ENCODE measurements at places on chromosomes 5 and 9.

DNA sequence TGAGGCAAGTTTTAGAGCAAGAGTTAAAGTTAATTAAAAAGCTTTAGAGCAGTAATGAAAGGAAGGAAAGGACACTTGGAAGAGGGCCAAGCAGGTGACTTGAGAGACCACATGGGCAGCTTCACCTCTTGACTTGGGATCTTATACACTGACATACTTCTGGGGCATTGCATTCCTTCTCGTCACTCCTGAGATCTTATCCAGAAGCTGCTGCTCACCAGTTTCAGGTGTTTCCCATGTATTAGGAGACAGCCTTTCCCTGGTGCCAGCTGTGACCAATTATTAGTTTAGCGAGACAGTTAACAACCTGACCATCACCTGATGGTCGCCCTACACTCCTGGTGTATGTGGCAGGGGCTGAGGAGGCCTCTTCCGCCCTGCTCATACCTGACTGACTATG is 382.1 kb downstream of the KDM4C start:
- DNase-seq = no peak

- no peak for DNase-seq
Observed at GRCh38 chr5:757931-758697, 26.4 kb downstream of the ZDHHC11B start.

GRCh38 chr5:181173027-181173419 is 25.6 kb downstream of the OR2V2 start:
- no peak for DNase-seq

DNA sequence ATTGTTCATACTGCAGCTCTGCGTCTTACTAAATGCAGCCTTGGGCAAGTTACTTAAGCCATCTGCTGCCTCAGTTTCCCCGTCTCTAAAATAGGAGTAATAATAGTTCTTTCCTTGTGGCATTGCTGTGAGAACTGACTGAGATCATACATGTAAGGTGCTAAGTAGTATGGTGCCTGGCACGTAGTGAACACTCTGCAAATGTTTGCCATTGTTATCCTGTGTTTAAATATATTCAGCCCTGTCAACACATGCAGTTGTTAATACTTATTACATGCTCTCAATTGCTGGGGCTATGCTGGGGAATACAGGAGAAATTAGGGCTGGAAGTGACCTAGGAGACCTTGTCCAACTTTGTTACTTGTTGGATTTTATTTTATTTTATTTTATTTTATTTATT is 105.2 kb upstream of the RAI14 start:
- no peak for DNase-seq

- DNase-seq = no peak
Observed at GRCh38 chr5:132469380-132470009, 21.1 kb downstream of the IRF1 start.

- DNase-seq = no peak
Observed at GRCh38 chr9:127574072-127574993, 37.7 kb upstream of the STXBP1 start.

DNA sequence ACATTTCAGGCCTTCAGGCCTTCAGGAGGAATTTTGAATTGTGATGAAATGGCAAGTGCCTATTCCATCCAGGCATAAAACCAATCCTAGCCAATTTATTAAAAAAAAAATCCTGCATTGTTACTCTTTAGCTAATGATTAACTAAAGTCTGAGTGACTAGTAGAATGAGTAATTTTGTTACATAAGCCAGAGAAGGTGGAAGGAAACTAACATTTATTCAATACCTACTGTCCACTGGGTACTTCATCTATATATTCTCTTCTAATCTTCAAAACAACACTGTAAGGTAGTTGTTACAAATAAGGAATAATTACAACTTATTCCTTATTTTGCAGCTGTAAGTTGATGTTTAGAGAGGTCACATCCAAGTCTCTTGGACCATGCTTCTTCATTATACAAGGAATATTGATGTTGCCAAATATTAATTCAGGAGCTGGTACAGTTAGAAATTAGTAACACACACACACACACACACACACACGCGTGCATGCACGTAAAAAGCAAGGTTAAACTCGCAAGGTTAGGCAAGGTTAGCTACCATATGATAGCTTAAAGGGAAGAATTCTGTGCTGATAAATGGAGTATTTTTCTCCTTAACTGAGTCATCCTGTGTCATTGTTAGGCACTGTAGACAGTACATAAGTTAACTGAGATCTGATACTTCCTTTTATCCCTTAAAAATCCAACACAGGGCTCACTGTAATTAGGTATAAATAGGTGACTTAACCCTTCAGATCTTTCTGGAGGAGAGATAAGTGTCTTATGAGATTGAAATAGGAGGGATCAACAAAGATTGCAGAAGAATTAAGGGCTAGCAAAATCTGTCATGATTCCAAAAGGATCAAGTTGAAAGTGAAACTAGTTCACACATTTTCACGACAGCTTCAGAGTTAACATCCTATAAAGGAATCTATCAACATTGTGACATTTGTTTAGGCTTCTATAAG is 596.9 kb downstream of the PDE4D start:
- no peak for DNase-seq

GRCh38 chr9:2209400-2209799 is 194.3 kb downstream of the SMARCA2 start:
- no peak for DNase-seq

- no peak for DNase-seq
Observed at GRCh38 chr5:150342583-150342982, 14.9 kb upstream of the TCOF1 start.

DNA sequence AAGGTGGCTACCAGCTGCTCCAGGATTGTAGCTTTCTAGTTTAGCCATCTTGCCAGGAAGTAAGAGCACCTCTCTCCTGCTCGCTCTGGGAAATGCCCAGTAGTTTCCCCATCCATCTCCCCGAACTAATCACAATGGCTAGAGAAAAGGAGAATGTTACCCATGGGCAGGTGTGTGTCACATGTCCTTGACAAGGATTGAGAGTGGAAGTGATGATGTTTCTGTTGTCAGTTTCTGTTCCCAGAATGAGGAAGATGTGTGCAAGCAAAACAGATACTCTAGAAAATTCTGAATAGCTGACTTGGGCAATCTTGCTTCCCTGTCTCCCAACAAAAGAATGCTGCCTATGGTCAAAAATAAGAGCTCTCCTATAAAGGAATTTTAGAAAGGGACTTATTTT is 429.5 kb downstream of the EBF1 start:
- DNase-seq = no peak

GRCh38 chr9:134186471-134187109 is 22.2 kb upstream of the RNU6ATAC start:
- no peak for DNase-seq

DNA sequence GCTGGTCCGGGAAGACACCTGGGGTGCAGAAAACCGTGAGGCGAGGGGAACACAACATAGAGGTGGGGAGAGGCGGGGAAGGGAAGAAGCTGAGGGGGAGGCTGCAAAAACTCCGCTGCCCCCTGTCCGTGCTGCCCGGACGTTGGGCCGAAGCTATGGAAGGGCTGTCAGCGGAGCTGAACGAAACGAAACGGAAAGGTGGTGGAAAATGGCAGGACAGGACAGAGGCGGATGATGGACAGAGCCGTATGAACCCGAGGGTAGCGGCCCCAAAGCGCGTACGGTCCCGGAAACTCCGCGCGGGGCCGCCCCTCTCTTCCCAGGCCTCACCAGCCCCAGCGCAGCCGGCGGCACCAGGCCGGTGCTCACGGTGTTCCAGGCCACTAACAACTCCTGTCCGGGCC is 272 bp downstream of the ANAPC2 start:
- no peak for DNase-seq

- DNase-seq = no peak
Observed at GRCh38 chr9:133256686-133257091, 18.3 kb downstream of the ABO start.

DNA sequence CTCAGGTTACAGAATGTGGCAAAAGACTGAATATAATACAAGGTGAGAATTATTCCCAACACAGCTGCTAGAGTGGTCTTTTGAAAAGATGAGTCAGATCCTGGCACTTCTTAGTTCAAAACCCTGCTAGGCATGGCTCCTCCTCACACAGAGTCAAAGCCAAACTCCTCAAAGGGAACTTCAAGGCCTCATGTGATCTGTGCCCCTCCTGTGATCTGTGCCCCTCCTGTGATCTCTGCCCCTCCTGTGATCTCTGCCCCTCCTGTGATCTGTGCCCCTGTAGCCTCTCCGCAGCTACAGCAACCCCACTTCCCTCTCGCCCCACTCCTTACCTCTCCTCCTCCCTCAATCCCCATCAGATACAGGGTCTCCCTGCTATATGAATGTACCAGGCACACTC is 525.5 kb upstream of the CCNG1 start:
- DNase-seq = no peak

DNA sequence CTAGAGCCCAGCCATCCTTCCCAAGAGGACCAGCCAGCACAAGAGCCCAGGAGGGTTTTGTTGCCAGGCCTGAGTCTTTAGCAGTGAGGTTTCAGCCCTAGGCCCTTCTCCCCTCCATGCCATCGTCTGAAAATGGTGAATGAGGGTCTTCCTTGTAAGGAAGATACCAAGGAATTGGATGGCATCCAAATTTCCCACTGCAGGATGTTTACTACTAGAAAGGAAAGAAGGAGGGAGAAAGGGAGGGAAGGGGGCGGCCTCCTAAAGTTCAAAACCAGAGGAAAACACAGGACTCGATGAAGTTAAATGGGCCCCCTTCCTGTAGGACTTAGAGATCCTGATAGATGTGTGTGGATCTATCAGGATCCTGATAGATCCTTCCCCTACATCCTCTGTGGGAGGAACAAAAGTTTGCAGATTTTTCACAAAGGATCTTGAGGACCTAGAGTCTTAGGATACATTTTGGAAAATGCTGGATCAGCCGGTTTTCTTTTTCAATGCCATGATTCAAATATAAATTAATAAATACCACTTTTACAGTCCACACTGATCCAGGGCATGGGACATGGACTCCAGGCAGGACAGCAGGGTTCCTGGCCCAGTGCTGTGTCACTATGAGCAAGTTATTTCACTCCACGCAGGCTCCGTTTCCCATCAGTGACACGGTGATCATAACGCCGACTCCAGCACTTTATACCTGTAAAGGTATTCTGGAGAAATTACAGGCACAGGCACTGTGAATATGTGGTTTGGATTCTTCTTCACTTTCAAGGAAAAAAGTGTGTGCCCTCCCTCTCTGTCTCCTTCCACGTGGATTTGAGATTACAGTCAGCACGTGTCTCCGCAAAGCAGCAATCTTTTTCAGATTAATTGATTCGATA is 40.9 kb downstream of the C5orf15 start:
- DNase-seq = no peak

GRCh38 chr9:120646948-120647347 is 67.0 kb upstream of the CDK5RAP2 start:
- DNase-seq = no peak

DNA sequence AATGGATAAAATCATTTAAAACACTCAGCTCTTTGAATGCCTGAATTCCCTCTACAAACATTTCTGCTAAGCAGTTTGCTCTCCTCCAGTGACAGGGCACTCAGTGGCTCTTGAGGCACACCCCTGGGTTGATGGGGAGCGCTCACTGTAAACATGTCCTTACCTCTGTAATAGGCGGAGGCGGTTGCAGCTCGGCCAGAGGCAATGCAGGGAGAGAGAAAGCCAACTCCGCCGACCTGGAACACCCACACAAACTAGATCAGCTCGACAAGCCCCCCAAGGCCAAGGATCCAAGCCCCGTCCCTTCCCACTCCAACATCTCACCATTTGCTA is 329 bp downstream of the CDC23 start:
- no peak for DNase-seq

DNA sequence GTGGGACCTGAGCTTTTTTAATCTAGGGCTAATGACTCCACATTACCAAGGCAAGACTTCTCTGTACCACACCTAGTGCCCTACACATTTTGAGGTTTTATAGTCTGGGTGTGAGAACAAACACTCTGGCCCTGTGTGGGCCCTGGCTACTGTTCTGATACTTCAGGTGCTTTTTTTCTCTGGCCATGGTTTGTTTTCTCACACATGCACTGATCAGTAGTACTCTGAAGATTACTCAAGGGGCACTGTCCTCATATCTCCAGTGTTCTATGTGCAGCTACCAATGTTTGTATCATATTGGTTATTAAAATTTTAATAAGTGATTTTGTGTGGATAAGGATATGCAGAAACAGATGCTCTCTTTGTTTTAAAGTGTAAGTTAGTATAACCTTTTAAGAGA is 5.9 kb upstream of the C9orf40 start:
- DNase-seq = no peak

DNA sequence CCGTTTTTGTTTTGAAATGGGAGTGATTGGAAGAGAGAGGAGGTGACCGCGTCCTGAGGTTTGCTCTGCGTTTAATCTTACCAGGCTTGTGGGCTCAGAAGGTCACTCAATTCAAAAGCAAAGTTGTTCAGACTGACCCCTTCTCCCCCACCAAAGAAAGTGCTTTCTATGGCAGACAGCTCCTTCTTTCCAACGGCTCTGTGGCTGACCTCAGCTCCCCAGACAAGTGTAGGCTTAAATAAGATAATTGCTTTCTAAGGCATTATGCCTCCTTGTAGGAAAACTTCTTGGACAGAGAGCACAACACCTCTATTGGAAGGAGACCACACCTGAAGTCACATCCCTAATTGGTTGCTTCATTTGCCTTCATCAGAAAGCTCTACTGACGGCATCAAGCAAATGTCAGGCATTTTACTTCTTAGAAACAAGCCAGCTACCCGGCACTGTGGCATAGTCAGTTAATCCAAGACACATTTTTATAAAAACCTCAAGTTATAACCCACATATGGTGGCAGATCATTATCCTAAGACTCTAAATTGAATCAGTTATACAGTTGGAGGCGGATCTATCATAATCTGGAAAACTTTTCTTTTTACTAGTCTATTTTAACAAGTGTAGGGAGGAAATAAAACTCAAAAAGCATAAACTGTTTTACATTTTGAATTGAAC is 94.9 kb downstream of the TMEM174 start:
- no peak for DNase-seq

- DNase-seq = no peak
Observed at GRCh38 chr5:17481378-17481777, 16.7 kb upstream of the TAF11L2 start.

GRCh38 chr9:108149326-108149725 is 659.8 kb upstream of the KLF4 start:
- no peak for DNase-seq
